ENCODE measurements at places on chromosomes 12 and 14. TPM values are rescaled to one million over a fixed set of nuclear protein-coding genes. Genes with fewer than 3 reads are reported as not detected.

GRCh38 chr14:93587330-93587729 is 156.6 kb downstream of the UNC79 start:
- no peak for DNase-seq

DNA sequence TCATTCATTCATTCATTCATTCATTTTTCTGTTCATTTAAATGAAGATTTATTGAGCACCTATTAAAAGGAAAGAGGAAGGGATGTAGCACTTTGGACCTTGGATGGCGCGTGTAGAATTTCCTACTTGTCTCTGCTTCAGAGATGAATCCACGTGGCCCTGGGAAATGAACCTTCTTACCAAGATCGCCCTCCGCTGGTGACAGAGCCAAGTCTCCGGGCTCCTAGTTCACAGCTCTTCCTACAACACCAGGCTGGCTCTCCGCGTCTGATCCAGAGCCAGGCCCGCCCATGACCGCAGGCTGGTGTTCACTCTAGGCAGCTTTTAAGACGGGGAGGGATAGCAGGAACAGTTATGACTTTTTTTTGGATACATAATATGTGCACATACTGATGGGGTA is 70.9 kb upstream of the PIWIL1 start:
- DNase-seq: peak; percentile 36

GRCh38 chr14:89386212-89386886 is 30.7 kb downstream of the FOXN3 start:
- DNase-seq: no peak

DNA sequence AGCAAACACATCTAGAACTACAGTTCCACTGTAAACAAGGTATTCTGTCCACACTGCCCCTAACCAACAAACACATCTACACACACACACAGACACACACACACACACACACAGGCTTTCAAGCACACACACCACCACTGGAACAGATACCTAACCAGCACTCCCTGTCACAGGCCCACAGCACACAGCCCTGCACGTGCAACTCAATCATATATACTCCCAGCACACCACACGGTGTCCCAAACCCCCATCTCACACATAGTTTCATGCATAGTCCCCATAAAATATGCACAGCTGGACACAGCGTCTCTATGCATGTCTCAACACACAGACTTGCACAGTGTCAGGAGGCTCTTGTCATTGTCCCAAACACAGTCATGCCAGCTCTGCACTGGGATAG is 27.6 kb downstream of the KRT8 start:
- DNase-seq: no peak

- no peak for DNase-seq
These were observed 173.8 kb upstream of the MIS18BP1 start for GRCh38 chr14:45426685-45427282.

LMO3 gene
- total RNA-seq: 6.9 TPM

TMPRSS12 gene
- not detected for total RNA-seq
